ENCODE measurements at places on chromosomes 6 and 20.

GRCh38 chr6:138692058-138692977 lies 81.3 kb upstream of the CCDC28A start:
- DNase-seq: peak; percentile 40

- DNase-seq: no peak
Measured at GRCh38 chr6:35260591-35261570, 1.3 kb downstream of the ZNF76 start.

DNA sequence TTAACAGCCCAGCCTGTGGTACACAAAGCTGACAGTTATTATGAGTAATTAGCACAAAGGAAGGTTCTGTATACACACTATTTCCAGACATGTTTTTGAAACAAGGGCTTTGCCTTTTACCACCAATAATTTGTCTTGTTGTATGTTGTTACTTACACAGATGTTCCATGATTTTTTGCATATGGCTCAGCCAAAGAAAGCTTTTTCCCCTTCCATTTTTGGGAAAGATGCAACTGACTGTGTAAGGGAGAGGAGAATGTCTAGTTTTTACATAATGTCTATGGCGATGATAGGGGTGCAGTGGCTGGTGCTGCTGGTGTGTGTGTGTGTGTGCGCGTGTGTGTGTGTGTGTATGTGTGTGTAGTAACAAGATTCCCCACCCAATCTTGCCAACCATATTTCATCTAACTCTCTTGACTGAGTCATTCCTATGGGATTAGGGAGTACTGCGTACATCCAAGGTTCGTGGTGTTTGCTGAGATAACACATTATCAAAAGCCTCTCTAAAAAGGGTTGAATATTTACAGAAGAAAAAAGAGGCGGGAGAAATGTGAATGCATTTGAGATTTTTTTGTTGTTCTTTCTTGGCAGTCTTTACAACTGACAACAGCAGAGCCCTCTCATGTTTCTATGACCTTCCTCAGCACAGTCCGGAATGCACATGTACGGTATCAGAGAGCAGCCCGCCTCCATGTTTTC lies 192.2 kb downstream of the GMPR start:
- no peak for DNase-seq

GRCh38 chr6:131372535-131372934 lies 200.5 kb upstream of the ARG1 start:
- no peak for DNase-seq

DNA sequence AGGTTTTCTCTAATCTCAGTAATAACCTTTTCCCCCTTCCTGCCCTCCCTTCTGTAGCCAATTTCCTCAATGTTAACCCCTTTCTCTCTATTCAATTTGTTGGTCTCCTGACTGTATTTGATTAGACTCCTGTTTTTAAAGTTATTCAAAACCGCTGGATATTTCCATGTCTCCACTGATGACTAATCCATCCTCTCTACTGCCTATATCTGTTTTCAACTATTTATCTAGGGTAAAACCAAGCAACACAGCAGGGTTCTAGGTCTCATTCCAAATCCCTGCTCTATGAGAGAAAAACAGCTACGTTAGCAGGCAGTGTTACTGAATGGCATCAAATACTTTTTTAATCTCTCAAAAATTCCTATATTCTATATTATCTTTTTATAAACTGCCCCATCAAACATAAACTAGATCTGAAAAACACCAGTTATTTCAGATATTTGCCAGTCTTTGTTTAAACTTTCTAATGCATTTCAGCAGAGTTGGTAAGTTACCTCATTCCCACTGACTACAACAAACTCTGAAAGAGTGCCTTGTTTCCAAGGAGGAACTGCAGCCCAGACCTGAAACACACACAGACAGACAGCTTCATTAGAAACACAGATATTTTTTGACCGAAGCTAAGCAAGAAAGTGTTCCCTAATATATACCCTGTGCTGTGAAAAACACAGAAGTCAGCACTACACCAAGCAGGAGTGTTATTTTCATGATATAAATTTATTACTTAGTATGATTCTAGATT lies 8.2 kb downstream of the RTN4IP1 start:
- no peak for DNase-seq

DNA sequence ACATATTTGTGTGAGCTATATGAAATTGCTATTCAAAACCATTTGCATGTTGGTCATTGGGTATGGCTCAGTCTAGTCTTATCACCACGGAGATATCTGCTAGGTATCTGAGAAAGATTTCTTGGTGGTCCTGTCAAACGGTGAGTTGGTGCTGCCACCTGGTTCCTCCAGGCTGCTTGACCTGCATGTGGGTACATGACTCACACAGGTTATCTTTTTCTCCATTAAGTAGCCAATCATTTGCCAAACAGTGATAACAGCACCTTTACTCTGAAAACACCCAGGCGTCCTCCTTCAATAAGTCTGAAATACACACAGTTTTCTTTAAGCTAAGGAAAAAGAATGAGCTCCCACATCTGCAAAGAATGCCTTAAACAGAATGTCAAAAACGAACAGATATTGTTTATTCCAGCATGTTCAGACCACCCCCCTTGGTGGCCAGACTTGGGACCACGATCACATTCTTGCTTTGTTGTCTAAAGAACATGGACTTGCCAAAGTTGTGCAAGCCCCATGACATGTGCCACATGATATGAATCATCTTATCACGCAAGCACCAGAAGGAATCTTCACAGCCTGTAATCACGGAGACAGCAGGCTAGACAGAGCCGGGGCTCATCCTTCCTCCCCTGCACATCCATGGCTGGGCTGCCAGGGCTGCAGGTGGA lies 200.7 kb upstream of the THBS2 start:
- DNase-seq: no peak

DNA sequence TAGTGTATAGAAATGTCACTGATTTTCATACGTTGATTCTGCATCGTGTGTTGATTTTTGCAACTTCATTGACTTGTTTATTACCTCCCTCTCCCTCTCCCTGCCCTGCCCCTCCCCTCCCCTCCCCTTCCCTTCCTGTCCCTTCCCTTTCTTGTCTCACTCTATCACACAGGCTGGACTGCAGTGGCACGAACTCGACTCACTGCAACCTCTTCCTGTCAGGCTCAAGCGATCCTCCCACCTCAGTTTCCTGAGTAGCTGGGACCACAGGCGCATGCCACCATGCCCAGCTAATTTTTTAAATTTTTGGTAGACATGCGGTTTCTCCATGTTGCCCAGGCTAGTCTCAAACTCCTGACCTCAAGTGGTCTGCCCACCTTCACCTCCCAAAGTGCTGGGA lies 19.2 kb upstream of the PPP1R14C start:
- DNase-seq: no peak
